ENCODE measurements at places on chromosomes 12 and 14.

GRCh38 chr14:56515739-56516138, 63.9 kb upstream of the TMEM260 start:
- no peak for DNase-seq

GRCh38 chr14:100532906-100533655, 54.1 kb downstream of the BEGAIN start:
- DNase-seq = no peak

- no peak for DNase-seq
Measured at GRCh38 chr12:53965281-53966084, 7.4 kb upstream of the HOXC11 start.

DNA sequence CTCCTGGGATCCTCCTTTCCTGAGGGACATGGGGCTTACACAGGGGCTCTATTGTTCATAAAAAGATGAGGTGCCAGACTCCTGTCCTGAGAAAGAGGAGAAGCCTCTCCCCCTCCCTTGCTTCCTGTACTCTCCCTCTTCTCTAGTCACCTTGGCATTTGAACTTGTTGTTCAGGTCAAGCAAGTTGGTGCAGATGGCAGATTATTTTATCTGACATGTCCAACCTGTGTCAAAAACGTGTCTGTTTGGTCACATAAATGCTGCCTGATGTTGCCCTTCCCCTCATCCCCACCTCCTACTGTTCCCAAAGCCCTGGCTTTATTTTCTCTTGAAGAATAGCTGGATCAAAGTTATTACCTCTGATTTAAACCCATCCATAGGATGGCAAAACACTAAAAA, 154.8 kb downstream of the TMX1 start:
- DNase-seq = no peak

GRCh38 chr12:18849761-18850160, 111.8 kb downstream of the CAPZA3 start:
- no peak for DNase-seq

GRCh38 chr12:119415714-119416113, 81.2 kb downstream of the CCDC60 start:
- DNase-seq = no peak
